ENCODE measurements at places on chromosomes 13 and 19.

GRCh38 chr19:5423567-5424125 is 31.6 kb upstream of the ZNRF4 start:
- no peak for DNase-seq

DNA sequence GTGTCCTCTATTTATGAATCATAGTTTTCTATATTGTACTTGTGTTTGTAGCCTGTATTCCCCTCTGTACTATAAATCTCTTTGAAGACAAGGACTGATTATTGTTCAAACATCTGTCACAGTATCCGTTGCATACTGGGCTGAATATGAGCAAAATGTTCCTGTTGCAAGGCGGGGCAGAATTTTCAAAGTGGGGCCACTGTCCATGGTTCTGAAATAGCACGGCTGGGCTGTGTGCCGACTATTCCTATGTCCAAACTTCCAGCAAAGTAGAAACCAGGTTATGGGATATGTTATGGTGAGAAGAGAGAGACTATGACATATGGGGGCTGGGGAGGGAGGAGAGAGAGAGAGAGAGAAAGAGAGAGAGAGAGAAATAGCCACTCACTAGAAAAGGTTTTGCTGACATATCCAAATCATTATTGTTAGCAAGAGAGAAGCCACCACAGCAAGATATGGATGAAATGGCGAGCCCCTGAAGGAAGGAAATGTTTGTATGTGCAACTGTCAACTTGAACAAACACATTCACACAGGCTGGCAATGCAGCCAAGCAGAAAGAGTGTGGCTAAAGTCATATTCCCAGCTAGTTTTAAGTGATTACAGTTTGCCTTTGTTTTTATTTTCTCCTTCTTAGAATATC is 107.0 kb upstream of the GPR12 start:
- no peak for DNase-seq

GRCh38 chr13:99327126-99327525 is 19.9 kb upstream of the GPR183 start:
- no peak for DNase-seq

DNA sequence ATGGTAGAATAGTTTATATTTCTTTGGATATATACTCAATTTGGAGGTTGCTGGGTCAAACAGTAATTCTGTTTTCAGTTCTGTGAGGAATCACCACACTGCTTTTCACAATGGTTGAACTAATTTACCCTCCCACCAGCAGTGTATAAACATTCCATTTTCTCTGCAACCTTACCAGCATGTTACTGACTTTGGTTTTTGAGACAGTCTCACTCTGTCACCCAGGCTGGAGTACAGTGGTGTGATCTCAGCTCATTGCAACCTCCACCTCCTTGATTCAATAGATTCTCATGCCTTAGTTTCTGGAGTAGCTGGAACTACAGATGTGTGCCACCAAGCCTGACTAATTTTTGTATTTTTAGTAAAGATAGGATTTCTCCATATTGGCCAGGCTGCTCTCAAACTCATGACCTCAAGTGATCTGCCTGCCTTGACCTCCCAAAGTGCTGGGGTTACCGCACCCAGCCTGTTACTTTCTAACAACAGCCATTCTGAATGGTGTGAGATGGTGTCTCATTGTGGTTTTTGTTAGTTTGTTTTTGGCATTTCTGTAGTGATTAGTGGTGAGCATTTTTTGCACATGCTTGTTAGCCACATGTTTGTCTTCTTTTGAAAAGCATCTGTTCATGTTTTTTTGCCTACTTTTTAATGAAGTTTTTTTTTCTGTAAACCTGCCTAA is 12.5 kb downstream of the ZNF714 start:
- DNase-seq, result no peak

DNA sequence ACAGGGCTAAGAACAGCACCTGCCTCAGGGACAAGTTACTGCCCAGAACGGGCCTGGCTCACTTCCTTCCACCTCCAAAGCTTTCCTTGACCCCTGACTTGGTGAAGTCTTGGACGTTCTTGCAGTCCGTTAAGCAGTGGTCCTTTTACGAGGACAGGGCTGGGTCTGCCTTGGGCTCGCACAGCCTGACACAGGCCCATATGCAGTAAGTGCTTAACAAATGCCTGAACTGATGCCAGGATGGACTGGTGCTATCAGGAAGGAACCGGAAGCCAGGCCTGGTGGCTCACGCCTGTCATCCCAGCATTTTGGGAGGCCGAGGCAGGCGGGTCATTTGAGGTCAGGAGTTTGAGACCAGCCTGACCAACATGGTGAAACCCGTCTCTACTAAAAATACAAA is 1.8 kb upstream of the PLK5 start:
- DNase-seq, result no peak

DNA sequence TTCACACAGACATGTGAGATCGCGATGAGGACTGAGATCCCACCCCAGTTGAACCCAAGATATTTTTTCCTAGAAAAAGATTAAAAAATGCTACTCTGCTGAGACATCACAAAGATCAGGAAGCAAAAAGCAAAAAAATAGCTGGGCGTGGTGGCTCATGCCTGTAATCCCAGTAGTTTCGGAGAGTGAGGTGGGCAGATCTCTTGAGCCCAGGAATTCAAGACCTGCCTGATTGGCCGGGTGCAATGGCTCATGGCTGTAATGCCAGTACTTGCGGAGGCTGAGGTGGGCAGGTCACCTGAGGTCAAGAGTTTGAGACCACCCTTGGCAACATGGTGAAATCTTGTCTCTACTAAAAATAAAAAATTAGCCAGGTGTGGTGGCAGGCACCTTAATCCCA is 1.1 kb downstream of the FUT3 start:
- no peak for DNase-seq

GRCh38 chr13:101535192-101535746 is 82.8 kb downstream of the ITGBL1 start:
- no peak for DNase-seq

DNA sequence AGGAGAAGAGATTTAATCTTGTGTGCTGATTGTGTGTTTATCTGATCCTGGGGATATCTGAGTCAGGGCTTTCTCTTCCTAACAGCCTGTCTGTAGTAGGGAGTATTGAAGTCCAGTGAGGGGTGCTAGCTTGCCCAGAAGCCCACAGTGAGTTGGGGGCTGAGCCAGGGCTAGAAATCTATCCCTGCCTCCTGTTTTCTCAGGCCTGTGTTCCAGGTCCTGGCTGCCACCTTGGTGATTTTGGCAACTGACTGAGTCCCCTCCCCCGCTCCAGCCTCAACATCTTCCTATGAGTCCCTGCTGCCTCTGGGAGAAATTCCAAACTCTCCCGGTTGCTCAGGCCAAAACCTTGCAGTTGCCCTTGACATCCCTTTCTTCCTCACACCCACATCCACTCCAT is 7.7 kb upstream of the NOVA2 start:
- no peak for DNase-seq

GRCh38 chr13:113883314-113883811 is 19.5 kb upstream of the GAS6 start:
- no peak for DNase-seq

GRCh38 chr19:35596366-35596999 is 10.5 kb downstream of the PMIS2 start:
- no peak for DNase-seq

DNA sequence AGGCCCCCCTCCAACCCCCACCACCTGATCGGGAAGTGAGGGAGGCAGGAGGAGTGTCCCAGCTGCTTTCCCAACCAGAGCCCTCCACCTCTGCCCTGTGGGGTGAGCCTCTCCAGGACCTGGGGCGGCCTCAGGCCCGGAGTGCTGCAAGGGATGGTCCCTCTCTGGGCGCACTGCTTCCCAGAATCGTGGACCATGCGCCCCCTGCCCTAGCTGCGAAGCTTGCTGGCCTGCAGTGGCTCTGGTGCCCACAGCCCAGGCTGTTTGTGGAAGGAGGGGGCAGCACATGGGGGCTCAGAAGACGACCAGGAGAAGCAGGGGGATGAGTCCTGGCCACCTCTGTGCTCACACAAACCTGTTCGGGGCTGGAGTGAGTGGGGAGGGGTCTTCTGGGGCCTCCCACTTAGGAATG is 33.6 kb downstream of the CEBPG start:
- no peak for DNase-seq

DNA sequence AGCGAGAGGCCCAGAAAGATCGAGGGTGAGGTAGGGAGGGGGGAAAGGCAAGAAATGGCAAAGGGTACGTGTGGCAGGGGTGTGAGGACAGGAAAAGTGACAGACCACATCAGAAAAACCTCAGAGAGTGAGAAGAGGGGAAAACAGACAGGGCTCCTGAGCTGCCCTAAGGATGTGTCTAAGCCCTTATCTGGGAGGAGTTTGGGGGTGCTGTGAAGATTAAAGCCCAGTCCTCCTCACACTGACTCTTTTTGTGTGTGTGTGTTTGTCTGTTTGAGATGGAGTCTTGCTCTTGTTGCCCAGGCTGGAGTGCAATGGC is 703 bp upstream of the PTH2 start:
- DNase-seq, result no peak

DNA sequence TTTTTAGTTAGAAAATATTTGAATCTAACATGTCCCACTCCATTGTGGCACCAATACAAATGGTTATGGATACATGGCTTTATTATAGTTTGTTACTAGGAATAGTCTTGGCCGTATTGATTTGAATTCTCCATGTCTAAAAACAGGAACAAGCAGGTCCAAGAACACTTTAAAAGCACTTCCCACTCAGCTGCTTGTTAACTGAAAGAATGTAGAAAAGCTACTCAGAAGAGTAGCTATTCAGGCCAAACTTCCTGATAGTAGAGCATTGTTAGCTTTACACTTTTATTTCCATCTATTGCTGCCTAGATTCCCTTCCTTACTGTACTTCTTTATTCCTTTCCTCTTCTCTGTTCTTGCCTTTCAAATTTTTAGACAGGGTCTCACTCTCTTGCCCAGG is 6.9 kb downstream of the PIBF1 start:
- DNase-seq, result no peak

- DNase-seq, result no peak
Measured at GRCh38 chr19:32349724-32350470, 4.5 kb downstream of the ZNF507 start.

DNA sequence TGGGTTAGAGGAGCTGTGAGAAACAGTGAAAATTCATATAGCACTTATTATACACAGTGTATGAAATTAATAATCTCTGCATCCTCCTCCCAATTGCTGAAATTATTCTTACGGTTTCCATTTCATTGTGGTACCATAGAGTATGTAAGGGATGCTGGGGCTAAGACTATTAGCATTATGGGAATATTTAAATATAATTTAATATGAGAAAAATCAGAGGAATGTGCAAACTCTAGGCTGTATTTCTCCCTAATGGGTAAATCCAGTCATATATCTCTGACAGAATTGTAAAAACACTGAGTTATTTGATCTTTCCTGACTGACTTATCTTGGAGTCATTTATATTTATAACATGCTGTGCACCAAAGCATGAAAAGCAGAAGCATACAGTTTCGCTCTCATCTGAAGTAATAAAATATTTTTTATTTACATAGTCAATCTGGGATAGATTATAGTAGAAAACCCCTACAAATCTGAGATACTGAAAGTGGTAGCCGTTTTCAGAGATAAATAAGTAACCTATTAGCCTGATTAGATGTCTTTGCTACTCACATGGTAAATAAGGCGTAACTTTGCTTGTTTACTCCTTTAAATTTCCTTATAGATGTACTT is 34.9 kb downstream of the LRCH1 start:
- DNase-seq, result no peak

DNA sequence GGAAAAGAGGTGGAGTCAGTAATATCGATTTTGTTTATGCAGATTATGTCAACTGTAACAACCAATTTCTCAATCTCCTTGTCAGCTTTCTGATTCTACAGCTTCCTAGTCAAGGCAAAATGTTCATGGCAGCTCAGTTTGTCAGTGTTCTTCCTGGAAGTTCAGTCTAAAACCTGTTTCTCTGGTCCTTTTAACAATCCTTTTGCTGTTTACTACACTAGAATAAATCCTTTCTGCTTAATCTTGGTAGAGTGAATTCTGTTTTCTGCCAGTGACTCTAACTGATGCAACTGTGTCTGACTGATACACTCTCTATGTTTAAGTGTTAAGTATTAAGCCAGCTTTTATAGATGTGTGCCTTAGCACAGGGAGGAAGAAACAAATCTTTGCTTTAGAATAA is 516.9 kb upstream of the KLF12 start:
- DNase-seq, result no peak

GRCh38 chr19:46115396-46116106 is 8.9 kb downstream of the IGFL3 start:
- DNase-seq, result no peak

- no peak for DNase-seq
Measured at GRCh38 chr19:50461066-50461875, 15.0 kb upstream of the EMC10 start.

GRCh38 chr13:74922963-74923362 is 559.0 kb downstream of the TBC1D4 start:
- DNase-seq, result no peak

GRCh38 chr13:112444416-112445399 is 68.6 kb downstream of the SPACA7 start:
- DNase-seq, result no peak

DNA sequence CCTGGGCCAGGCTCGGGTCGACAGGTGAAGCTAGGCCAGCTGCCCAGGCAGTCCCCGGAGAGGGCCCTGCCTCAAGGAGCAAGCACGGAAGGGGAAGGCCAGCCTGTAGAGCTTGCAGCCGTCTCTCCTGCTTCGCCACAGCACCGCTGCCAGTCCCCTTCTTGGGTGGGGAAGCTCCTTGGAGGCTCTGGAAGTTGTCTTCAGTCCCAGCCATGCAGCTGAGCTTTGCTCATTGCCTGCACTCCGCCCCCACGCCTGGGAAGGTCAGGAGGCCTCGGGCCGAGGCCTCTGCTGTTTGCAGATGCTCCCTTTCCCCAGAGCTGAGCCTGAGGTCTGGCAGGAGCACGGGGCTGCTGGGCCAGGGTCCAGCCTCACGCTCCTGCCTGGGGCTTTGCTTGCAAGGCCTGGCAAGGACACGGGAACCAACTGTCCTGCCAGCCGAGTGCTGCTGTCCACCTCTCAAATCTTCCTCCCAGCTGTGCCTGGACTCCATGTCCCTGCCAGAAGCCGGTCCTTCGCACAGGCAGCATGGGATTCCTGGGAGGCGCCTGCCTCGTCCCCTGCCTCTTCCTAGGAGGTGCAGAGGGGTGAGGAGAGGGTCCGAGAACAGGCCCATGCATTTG is 13.3 kb downstream of the PLEKHF1 start:
- no peak for DNase-seq

- DNase-seq, result no peak
Measured at GRCh38 chr19:38352611-38353010, 17.0 kb downstream of the CATSPERG start.

- no peak for DNase-seq
Measured at GRCh38 chr13:34265046-34265679, 447.2 kb downstream of the RFC3 start.
